Uterine smooth muscle cell (primary cell): ENCODE measurements at places on chromosomes 5 and 9. TPM values are rescaled to one million over a fixed set of nuclear protein-coding genes. Genes with fewer than 3 reads are reported as not detected.

Gene HCN1
- under 0.01 TPM in 1 of 2 replicates, not detected in the other for total RNA-seq

Gene IFNE
- 15.7 and 19.6 TPM in 2 replicates for total RNA-seq

Gene ABO
- total RNA-seq: under 0.01 TPM in 1 of 2 replicates, not detected in the other

Gene CDKN2B
- 12.0 and 24.9 TPM in 2 replicates for total RNA-seq

Gene PPP1R26
- 20.6 and 22.9 TPM in 2 replicates for total RNA-seq
